NCI-H187 (cell line): ENCODE measurements at places on chromosomes 12 and 14.
A peak's percentile ranks its signal among the peaks of the same experiment; 100 is the strongest.

- peak; percentile 1 for DNase-seq
These were observed 175.5 kb downstream of the TMTC2 start for GRCh38 chr12:82862069-82862841.

DNA sequence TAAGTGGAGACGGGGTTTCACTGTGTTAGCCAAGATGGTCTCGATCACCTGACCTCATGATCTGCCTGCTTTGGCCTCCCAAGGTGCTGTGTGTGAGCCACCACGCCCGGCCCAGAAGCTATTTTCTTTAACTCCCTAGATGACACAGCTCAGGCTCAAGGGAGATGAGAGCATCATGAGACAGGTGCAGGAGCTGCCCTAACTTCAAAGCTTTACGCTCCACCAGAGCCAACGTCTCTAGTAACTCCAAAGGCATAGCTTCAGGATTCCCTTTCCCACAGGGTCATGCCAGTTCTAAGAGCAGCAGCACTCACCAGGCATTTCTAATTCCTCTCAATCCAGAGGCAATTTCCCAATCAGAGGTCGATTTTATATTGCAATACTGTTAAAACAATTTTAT, 21.0 kb downstream of the NDUFA12 start:
- no peak for DNase-seq

DNA sequence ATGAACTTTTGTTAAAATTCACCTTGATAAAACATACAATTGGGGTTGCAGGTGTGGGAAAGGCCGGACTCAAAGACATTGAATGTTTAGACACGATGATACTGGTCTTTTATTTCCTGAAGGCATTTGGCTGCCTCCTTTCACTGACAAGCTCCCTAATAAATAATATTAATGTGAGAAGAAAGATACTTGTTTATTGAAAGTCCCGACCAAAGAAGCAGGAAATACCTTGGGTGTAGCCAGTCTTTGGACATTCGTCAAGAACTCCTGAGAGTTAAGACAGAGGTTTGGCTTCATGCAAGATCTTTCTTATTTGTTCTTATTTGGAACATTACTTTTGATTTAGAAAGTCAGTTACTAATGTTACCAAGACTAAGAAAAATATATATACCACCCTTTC, 1133.8 kb upstream of the SEL1L start:
- DNase-seq = no peak

GRCh38 chr12:54027442-54027786, 826 bp upstream of the HOXC6 start:
- DNase-seq = no peak
